ENCODE measurements at places on chromosomes 3 and 15.
A peak's percentile ranks its signal among the peaks of the same experiment; 100 is the strongest.

DNA sequence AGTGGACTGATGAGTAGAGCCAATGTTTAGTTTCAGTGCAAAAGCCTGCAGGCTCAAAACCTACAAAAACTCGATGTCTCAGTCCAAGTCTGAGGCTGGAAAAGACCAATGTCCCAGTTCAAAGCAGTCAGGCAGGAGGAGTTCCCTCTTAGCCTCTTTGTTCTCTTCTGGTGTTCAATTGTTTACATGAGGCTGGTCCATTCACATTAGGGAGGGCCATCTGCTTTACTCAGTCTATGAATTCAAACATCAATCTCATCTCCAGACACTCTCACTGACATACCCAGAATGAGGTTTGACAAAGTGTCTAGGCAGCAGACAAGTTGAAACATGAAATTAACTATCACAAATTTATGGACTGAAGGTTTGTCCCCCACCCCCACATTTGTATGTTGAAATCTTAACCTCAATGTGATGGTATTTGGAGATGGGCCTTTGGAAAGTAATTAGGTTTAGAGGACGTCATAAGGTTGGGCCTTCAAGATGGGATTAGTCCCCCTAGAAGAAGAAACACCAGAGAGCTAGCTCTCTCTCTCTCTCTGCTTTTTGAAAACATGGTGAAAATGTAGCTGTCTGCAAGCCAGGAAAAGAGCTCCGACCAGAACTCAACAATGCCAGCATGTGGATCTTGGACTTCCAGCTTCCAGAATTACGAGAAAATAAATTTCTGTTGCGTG is 438.5 kb upstream of the RGMA start:
- DNase-seq: no peak

- DNase-seq: peak; percentile 76
Measured at GRCh38 chr3:45034612-45035252, 8.6 kb downstream of the CLEC3B start.

GRCh38 chr3:147414390-147415138 is 5.4 kb downstream of the ZIC1 start:
- no peak for DNase-seq

- DNase-seq: no peak
Measured at GRCh38 chr3:163722405-163722804, 1355.9 kb downstream of the SI start.

DNA sequence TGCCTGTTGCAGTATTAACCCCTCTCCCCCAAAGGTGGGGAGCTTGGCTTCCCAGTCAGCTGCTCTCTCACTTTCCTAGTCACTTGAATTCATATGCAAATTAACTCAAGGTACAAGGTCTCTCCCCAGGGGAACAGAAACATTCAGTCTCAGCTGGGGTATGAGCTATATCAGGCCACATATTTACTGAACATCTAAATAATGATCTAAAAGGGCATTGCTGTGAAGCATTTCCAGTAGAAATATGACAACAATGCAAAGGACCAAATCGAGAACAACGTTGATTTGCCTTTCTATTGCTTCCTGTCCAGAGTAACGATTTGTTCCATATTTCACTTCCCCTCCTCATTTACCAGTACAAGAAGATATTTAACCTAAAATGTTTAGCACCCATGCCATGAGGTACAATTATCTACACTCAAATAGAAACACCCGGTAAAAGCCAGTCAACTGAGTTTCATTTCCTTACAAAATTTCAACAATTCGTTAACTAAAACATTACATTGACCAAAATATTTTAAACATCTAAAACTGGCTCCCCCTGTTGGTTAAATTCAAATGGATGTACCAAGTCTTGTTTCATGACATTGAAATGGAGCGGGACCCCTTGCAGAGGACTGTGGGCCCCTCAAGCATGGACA is 36.5 kb upstream of the KLHL6 start:
- DNase-seq: no peak
